ENCODE measurements at places on chromosomes 4 and X.

DNA sequence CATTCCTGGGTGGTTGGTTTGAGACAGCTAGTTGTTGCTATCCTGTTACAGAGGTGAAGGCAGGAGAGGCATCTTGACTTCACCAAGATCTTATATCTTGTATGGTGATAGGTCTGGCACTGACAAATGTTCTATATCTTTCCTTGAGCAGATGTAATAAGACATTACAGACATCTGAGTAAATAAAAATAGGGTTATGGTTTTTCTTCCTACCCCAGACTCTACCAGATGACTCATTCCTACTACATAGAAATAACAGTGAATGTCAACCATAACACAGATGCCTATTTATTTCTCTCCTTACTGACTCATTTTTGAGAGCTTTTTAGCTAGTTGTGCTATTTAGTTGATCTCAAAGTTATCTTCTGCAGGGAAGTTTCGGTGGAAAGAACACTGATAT, 21.9 kb downstream of the HNRNPH2 start:
- DNase-seq, result no peak

GRCh38 chr4:53640576-53641453, 49.5 kb upstream of the LNX1 start:
- no peak for DNase-seq

GRCh38 chr4:128542047-128542446, 254.4 kb upstream of the PGRMC2 start:
- no peak for DNase-seq

- no peak for DNase-seq
These were observed 327.7 kb downstream of the PAPSS1 start for GRCh38 chr4:107392380-107392779.

- DNase-seq, result no peak
These were observed 10.4 kb upstream of the MAEA start for GRCh38 chr4:1279253-1279652.

GRCh38 chrX:9897761-9898161, 69.4 kb upstream of the CLDN34 start:
- no peak for DNase-seq

GRCh38 chr4:111650146-111650545, 495.1 kb upstream of the FAM241A start:
- DNase-seq, result no peak

GRCh38 chr4:30094887-30095286, 625.3 kb upstream of the PCDH7 start:
- DNase-seq, result no peak

DNA sequence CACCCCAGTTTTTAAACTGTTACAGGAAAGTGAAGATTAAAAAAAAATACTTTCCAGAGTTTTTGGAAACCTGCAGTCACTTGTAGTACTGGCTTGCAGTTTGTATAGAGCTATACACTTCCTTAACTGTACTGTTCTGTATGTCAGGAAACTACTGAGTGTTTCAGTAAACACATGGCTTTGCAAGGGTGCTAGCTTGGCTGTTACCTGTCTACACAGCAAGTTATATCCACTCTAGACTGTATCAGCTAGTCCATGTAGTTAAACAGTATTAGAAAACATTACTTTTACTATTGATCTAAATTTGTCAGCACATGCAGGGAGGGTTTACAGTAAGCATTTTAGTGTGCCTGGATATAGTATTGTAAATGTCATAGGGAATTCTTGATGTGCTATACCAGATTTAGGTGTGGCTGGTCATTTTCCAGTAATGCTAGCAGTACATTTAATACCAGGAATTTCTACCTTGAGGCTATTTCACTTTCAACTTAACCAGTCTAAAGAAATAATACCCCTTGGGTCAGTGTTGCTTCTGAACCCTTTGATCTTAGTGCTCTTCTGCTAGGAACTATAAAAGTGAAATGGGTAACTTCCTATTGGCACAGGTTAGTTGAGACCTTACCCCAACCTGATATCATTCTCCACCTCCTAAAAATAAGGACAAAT, 192.3 kb upstream of the ANKRD50 start:
- no peak for DNase-seq

DNA sequence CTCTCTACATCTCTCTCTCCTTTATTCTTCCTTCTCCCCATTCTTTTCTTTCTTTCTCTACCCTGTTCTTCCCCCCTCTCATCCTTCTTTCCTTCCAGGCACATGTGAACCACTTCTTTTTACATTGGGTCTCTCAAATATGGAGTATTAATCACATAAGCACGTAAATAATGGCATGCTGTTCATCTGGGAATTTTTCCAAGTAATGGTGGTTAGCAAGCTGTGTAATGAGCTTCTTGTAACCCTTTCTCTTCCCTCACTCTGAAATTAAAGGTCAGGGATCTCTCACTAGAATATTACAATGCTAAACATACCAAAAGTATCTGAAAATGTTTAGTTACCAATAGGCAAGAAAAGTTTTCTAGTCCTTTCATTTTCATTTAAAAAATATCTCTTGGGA, 239.9 kb upstream of the TEX13A start:
- DNase-seq, result no peak
